ENCODE measurements at places on chromosomes 1 and 21.

- DNase-seq = no peak
These were observed 1.6 kb downstream of the DDI2 start for GRCh38 chr1:15618655-15619525.

DNA sequence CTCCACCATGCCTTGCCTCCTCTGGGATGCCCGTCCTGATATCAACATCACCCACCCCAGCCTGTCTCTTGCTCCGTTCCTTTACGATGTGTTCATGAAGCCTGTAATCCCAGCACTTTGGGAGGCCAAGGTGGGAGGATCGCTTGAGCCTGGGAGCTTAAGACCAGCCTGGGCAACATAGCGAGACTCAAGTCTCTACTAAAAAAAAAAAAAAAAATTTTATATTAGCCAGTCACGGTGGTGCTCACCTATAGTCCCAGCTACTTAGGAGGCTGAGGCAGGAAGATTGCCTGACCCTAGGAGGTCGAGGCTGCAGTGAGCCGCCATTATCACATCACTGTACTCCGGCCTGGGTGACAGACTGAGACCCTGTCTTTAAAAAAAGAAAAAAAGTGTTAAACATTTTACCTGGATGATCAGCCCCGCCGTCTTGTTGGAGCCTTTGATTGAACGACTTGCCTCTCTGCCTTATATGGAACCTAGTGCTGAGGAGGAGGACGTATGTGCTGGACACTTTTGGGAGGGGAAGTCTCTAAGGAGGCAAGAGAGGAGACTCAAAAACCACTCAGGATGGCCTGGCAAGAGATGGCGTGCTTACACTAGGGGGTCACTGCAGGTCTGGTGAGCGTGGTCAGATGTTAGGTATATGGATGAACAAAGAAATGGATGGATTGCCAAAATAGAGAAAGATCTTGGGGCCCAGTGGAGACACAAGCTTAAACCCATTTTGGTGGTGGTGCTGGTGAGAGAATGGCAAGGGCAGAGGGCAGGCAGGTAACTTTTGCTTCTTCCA is 80.5 kb upstream of the IFFO2 start:
- DNase-seq = no peak

GRCh38 chr1:8211251-8211882 is 106.5 kb upstream of the SLC45A1 start:
- no peak for DNase-seq

GRCh38 chr1:160465123-160465522 is 57.9 kb downstream of the SLAMF6 start:
- no peak for DNase-seq

GRCh38 chr1:235327559-235328270 is at the start of gene ARID4B:
ARID4B (minus strand) TSS chr1:235328179; CDS start chr1:235326919, 1,260 bp downstream.
- peak; percentile 49 for DNase-seq

DNA sequence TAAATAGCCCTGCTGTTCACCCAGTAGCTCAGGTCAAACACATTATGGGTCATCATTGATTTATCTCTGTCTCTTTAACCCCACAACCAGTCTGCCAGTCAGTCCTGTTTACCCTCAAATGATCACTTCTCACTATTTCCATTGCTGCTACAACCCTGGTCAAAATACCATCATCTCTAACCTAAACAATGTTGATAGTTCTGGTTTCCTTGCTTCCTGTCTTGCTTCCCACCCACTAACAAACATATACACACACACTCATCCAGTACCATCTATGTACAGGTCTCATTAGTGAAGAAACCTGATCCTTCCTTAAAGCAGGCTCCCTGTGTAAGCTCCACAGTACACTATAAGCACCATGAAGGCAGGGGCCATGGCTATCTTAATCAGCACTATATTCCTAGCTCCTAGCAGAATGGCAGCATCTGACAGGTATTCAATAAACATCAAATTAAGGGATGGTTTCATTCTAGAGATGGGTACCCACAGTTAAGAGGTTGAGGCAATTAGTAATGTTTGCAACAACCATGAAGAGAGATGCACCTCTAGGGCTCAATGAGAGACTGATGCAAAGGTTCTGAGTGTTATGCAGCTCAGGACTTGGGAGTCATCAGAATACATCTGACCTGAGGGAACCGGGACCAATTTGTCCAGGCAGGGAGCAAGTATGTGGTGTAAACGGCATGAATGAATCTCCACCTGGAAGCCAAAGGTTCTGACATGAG is 10.0 kb upstream of the TGFBR3 start:
- no peak for DNase-seq

DNA sequence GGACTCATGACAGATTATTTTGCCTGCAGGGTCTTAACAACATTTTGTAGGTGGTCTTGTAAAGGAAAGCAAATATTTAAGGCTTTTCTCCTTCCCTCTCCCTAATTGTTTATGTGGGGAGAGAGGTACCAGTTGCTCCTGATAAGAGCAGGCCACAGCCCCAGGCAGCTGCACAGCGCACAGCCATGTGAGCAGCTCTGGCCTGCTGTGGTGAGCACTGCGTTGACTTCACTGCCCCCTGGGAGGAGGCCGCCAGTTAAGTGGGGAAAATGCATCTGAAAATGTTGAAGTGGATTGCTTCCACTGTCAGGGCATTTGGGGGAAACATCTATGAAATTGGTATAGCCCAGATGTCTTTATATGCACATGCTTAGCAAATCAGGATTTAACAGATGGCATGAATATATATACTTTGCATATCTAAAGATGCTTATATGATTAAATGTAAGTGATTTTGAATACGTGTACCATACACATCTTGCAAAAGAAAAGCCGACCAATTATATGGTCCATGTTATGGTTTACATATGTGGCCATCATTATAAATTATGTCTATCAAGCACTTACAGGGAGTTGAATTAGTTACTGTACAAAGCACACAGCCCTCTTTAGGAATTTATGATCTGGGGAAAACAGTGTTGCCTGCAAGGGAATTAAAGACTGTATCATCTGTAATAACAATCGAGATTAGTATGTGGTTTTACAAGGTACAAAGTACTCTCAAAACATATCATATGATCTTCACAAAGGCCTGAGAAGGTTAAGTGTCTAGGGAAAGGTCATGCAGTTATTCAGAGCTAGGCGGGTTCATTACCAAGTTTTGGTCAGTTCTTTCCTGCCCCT is 132.1 kb downstream of the RHOU start:
- DNase-seq = no peak

DNA sequence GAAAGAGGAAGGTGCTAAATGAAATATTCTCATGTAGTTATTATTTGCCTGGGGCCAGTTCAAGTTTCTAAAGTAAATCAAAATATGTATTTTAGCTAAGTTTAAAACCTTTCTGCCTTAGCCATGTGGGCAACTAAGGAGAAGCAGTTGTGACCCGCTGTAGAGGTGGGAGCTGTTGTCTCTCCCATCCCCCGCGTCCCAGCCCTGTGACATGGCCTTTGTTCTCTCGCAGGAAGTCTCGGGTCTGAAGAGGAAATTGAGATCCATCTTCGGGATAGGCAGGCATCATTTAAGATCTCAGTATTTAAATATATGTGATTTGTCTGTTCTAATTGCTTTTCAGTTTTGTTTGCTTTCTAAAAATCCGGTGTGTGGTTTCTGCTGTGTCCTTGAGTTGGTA is 121.5 kb downstream of the CAMTA1 start:
- DNase-seq = no peak

GRCh38 chr1:69459244-69459643 is 108.5 kb upstream of the LRRC7 start:
- DNase-seq = no peak

GRCh38 chr21:31988492-31989290 is 115.9 kb downstream of the HUNK start:
- DNase-seq = no peak
